Stimulated activated CD4-positive, alpha-beta T cell treated with anti-CD3 and anti-CD28 coated beads, Interleukin-2, amount 100 ng/mL, for 24 hours (primary cell): ENCODE measurements at places on chromosomes 2 and 18.

DNA sequence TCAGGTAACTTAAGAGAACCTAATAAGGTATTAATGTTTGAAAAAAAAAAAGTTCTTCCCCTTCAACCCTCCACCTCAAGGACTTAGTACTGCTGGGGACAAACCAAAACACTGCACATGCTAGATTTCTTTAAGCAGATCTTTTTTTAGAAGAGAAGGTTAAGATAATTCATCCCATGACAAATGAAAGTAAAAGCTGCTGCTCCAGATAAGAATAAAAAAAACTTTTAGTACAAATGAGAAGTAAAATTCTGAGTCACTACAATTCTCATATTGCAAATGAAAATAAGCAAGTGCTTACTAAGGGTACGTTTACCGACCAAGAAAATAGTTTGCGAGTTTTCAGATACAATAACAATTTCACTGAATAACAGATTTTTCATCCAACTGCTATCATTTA is 8.9 kb downstream of the STAM2 start:
- DNase-seq = no peak

DNA sequence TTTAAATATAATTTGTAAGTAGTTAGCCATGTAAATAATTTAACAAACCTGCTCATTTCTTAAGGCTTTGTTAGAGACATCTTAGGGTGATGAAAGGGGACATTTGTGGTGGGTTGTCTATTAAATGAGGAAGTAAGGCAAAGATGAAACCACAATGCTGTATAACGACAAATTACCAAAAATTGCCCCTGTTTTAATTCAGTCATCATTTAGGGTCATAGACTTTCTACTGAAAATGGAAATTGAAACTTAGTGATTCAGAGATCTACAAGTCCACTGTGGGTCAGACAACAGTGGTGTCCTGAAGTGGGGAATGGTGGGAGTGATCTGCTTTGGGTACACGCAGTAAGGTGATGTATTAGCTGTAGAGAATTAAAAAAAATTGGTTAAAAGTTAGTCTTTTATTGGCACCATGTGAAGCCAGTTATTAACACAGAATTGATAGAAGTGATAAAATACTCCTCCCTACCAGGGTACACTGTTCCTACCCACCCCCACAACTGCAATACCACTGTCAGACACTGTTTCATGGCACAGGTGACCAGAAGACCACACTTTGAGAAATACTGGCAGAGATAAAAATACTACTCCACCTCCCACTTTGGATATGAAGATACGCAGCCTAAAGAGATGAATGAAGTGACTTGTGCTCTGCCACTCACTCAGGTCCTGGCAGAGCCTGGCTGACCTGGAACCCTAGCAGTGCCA is 13.4 kb downstream of the CERS6 start:
- DNase-seq = no peak

- no peak for DNase-seq
These were observed 5.6 kb upstream of the WDR7 start for GRCh38 chr18:56645415-56646016.

DNA sequence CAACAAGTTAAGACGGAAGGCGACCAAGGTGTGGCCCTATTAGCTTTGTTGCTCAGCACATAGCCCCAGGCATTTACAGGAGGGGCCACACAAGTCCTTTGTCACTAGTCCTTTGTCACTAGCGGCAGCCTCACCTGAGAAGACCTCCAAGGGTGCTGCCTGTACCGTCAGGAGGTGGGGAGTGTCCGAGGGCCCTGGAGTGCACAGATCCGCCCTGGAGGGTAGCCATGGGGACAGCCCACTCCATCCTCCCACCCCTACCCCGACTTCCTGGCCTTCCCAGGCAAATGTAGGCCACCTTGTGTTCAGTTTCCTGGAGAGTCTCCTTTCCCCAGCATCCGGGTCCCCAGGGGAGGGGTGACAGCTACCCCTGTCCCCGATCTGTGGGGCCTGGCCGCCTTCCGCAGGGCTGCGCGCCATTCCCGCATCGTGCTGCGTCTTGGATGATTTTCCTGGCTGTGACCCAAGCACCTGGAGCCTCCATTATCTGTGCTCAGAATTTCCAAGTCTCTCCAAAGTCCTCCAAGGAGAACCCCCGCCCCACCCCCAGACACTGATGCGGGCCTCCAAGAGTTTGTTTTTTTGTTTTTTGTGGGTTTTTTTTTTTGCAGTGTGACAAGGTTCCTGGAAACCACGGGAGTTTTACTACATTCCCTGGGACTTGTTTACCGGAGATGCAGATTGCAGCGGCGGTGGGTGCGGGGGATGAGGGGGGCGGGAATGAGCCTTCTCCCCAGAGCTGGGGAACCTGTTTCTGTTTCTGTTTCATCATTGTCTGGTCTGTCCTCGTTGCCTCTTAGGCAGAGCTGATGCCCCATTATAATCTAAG is 28.6 kb downstream of the TEX44 start:
- DNase-seq = no peak

DNA sequence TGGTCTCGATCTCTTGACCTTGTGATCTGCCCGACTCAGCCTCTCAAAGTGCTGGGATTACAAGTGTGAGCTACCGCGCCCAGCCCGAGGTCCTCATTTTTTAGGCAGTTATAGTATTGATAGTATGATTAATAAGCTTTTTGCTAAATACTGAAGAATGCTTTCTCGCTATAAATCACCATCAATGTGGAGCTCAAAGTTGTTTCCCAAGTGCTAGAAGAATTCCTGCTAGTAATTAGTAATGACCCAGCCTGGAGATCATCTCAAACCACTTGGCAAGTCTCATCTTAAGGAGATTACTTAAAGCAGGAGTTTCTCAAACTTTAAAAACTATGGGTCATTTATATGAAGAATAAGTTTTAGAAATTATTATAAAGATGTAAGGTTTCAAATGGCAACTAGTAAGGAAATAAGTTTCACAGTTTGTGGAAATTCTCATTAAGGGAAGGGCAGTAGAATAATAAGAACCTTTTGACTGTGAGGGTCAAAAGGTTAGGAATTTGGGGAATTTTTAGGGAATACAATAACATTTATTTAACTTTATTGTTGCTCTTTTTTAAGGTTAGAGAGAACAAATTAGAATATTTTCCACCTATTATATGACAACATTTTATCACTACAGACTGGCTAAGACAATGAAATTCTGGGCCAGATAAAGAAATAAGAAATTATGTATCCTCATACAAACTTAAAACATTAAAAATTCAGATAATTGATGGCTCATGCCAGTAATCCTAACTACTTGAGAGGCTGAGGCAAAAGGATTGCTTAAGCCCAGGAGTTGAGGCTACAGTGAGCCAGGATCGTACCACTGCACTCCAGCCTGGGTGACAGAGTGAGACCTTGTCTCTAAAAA is 148.6 kb upstream of the MAP3K20 start:
- no peak for DNase-seq

DNA sequence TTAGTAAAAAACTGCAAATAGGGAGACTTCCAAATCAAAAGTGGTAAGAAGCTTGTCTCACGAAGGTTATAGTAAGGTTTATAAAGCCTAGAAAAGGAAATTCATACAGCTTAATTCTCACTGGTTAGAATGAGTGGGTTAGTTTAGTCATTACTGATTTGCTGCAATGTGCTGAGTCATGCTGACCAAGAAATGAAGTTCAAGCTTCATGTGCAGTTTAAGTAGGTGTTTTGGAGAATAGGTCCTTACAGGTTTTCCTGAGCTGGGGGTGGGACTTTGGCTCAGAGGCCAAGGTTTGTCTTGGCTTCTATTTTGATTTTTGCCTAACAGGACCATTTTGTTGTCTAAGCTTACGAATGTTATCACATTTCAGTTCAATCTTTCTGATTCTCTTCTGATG is 15.1 kb downstream of the CLIP4 start:
- peak; percentile 23 for DNase-seq

DNA sequence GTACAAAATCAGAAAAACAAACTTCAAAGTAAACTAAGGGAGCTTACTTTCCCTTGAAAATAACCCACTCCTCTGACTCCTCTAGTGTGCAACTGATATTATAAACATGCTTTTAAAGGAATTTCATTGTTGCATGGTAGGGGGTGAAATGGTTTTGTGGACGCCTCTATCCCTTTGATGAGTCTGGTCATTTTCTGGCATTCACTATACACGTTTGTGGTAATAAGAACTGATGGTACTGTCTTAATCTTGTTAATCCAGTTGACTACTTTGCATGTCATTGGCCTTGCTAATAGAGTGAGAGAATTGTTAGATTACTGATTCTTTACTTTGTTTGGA is 2.8 kb downstream of the INSIG2 start:
- no peak for DNase-seq

- DNase-seq = peak; percentile 57
These were observed 42.1 kb upstream of the TAF1B start for GRCh38 chr2:9800975-9801726.
